Endothelial cell (in vitro differentiated cells): ENCODE measurements at places on chromosomes 3 and 15.

DNA sequence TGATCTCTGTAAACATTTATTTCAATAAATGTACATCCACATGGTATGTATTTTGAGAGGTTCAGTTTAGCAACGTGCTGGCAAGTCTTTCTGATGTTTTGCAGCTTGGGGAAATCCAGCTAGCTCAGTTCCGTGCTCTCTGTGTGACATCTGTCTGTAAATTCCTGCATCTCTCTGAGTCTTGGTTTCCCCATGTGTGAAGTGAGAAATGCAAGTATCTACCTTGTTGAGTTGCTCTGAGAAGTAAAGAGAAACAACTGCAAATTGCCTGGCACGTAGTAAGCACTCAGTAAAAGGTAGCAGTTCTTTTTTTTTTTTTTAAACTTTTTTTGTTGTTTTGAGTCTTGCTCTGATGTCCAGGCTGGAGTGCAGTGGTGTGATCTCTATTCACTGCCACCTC is 30.2 kb upstream of the MORF4L1 start:
- DNase-seq: no peak

DNA sequence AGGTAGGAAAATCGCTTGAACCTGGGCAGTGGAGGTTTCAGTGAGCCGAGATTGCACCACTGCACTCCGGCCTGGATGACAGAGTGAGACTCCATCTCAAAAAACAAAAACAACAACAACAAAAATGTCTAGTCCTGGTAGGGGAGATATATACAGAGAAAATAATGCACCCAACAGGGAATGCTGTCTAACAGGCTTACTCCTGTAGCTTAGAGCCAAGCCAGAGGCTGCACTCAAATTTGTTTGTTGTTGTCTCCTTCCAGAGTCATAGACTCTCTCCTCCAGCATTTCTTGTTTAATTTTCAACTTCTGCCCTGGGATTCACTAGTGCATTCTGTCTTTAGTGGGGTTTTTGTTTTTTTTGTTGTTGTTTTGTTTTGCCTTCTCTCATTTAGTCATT is 4.6 kb upstream of the TRA2B start:
- no peak for DNase-seq

DNA sequence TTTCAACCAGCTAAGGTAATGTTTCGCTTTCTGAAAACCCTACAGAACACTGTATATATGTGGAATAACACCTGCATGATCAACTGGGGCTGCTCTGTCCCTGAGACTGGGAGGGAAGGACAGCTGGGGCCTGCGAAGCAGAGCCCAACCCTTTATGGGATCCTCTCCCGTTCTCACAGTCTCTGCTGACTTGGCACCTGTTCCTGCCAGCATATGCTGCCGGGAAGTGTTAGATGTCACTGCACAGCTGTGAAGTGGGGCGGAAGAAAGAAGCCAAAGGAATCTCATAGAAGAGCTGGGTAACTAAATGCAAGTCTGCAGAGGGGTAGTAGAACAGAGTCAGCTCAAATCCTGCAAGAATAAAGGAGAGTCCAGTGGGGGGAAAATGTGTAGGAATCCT is 29.6 kb downstream of the LRRC3B start:
- DNase-seq: no peak

DNA sequence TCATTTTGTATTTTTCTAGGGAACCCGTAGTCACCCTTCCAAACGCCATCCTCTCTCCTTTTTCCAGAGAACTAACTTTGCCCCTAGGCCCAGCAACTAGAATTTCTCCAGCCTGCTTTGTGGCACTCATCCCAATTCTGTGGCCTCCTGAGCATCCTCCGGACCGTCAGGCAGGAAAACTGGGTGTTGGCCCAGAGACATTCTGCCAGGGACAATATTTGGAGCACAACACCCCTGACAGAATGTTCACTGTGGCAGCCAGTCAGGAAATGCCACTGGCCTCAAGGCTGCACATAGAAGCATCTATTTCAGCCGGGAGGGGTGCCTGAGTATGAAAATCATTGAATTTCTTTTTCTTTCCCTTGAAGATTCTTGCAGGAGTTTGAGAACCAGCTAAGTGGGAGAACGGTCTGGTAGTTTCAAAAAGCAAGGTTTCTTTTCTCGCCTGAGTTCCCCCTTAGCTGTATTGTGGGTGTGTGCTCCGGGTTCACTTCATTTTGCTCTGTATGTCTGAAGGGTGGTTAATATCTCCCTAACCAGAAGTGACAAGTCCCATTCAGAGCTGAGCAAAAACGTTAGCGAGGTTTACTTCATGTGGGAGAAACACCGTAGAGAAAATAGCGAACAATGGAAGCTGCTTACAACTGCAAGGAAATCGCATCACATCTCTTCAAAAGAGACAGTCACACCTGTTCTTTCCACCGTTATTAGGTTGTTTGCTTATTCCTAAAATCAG is 108.1 kb upstream of the TPM1 start:
- no peak for DNase-seq

- DNase-seq: peak; percentile 90
Measured at GRCh38 chr15:58066042-58066867, 744 bp upstream of the ALDH1A2 start.

DNA sequence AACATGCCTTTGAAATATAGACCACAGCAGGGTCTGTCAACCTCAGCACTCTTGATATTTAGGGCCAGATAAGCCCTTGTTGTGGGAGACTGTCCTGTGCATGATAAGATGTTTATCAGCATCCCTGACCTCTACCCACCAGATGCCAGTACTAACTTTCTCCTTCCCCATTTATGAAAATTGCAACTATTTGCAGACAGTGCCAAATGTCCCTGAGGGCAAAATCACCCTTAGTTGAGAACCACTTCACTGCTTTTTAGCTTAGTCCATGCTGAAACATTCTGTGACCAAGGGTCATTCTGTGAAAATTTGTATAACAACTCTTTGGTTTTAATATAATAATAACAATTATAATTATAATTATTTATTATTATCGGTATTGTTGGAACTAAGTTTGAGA is 1032.4 kb downstream of the MCTP2 start:
- no peak for DNase-seq

DNA sequence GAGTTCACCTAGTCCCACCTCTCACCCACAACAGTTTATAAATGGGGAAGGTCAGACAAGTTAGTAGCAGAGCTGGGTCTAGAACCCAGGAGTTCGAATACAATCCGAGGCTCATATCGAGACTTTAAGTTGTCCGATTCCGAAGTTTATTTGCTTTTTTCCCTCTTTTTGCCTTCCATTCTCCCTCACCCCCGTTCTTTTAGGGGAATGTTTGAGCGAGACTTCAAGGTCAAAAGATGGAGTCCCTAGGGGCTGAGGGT is 7.3 kb downstream of the BCL6 start:
- DNase-seq: no peak

DNA sequence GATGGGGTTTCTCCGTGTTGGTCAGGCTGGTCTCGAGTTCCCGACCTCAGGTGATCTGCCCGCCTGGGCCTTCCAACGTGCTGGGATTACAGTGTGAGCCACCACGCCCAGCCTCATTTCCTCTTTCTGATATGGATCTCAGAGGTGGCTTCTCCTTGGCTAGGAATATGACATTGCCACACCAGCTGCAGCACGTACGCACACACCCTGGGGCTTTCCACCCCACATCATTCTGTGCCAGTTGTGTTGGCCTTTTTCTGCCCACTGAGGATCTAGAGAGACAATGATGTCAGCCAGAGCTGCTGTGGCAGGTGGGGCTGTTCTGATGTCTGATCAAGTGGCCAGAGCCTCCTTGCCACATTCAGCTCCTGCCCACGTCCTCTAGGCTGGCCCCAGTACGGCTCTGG is 29.0 kb downstream of the TMEM45A start:
- DNase-seq: no peak

- no peak for DNase-seq
Measured at GRCh38 chr15:57611938-57612337, 20.2 kb downstream of the MYZAP start.

GRCh38 chr3:156788846-156789245 is 37.3 kb upstream of the LEKR1 start:
- no peak for DNase-seq

- no peak for DNase-seq
Measured at GRCh38 chr3:148643389-148643840, 54.3 kb upstream of the AGTR1 start.

GRCh38 chr15:68783226-68784058 is 37.3 kb downstream of the ANP32A start:
- peak; percentile 49 for DNase-seq

GRCh38 chr15:58770519-58770856 is 614 bp upstream of the MINDY2 start:
- DNase-seq: no peak

- DNase-seq: no peak
Measured at GRCh38 chr15:65908876-65909275, 39.6 kb downstream of the RAB11A start.

DNA sequence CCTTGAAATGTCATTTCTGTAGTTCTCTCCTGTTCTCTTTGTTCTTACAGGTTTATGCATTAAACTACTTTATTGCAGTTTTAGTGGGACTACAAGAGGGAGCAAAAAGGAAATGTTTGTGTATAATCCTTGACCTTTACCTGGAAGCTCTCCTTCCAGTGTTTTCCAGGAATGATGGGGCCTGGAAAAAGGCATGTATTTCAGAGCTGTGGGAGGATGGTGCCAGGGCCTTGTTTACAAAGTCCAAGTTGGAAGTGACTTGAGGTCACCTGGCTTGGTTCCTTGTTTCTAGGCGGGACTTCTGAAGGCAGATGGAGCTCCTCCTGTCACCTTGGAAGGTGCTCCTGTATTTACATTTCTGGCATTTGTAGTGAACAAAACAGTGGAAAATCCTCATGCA is 15.1 kb downstream of the ACVR2B start:
- no peak for DNase-seq

DNA sequence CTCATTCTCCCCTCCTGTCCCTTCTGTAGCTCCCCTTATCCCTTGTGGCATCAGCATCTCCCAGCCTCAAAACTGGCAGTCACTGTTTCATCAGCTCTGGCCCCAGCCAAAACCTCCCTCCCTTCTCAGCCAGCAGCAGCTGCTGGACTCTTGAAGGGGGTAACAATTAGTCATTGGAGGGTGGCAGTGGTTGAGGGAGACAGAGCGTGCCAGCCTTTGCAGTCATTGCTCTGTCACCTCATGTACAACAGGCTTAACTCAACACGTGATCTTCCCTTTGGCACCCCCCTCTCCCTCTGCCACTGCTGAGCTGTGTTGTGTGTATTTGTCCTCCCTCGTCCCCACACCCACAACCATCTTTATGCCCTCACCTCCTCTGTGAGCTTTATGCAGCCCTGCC is 28.2 kb downstream of the RBP2 start:
- no peak for DNase-seq

- no peak for DNase-seq
Measured at GRCh38 chr3:57787867-57788623, 31.9 kb downstream of the SLMAP start.

GRCh38 chr15:101723171-101723873 is 951 bp downstream of the TARS3 start:
- DNase-seq: no peak

DNA sequence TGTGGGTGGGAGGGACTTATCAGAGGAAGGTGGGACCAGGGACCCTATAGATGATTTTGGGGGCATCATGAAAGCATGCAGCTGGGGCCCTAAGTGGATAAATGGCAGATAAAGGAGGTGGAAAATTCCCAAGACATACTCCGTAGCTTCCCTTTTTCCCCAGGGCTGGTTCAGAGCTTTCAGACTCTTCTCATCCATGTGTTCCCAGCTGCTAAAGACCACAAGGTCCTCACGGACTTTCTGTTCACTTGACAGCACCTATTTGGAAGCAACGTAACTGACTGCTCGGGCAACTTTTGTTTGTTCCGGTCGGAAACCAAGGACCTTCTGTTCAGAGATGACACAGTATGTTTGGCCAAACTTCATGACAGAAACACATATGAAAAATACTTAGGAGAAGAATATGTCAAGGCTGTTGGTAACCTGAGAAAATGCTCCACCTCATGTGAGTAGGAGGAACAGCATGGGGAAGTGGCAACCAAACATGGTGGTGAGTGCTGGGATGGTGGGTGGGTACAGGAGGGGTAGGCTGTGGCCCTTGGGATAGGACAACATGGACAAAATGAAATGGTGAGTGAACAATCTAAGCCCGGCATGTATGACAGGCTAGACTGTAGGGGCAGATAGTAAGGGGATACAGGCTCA is 28.7 kb upstream of the SRPRB start:
- no peak for DNase-seq

DNA sequence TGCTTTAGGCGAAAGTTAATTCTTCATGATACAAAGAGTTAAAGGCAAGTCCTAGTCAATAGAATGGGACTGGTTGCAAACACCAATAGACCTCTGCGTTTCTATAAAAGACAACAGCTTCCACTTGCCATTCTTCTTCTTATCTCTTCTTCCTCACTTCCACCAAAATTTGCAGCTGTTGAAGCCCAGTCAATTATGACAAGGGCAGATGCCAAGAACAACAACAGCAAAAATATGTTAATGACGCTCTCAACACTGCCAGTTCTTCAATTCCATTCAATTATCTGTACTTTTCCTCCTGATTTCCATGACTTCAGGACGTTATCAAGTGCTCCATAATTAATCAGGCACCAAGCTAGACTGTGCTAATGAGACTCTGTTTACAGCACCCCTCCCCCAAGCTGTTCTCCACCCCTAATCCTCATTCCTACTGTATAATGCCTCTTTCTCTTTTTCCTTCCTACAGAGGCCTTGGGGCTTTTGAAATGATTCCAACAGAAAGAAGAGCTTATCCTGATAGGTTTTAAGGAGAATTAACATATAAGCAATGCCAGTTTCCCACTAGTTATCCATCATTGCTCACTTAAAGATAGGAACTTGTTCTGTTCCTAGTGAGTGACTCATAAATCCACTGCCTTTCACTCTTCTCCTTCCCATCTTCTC is 1160.5 kb downstream of the IGSF11 start:
- DNase-seq: no peak

DNA sequence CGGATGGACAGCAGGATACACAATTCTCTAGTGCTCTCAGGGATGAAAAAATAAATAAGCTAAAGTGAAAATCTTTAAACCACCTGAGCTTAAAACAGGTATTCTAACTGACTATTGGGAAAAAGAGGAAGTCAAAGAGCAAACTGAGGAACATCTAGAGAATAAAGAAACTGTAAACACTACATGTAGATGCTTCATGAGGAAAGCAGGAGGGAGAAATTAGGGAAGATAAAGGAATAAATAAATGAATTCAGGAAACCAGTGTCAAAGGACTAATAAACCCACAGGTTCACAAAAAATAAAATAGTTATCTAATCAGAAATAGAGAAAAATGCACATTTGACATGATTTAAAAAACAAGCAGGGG is 525 bp upstream of the MCCC1 start:
- no peak for DNase-seq

DNA sequence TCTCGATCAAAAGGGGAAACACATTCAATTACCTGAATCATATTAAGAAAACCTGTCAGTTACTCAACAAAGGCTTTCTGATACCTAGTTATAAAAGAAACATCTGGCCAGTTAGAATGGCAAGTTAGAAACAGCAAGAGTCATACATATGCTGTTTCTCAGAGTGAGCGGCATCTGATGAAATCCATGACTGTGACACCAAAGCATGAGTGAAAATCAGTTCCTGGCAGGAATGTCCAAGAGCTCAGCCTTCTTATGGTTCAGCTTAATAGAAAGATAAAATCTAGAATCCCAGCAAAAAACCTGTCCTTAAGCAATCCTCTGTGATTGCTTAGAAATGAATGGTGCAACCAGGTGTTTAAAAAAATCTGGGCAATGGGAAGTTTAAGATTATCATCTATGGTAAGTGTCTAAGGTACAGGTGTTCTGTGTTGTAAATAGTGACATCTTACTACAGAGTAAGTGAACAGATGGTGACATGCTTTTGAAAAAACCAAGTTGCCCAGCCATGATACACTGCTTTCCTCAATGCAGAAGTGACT is 18.8 kb downstream of the B4GALT4 start:
- no peak for DNase-seq

- DNase-seq: no peak
Measured at GRCh38 chr15:37773111-37773860, 161.2 kb upstream of the TMCO5A start.
